ENCODE measurements at places on chromosomes 5 and 9.

- DNase-seq: no peak
Observed at GRCh38 chr5:68270399-68270975, 54.9 kb downstream of the PIK3R1 start.

GRCh38 chr9:84702471-84702870 lies 32.9 kb downstream of the NTRK2 start:
- no peak for DNase-seq

- DNase-seq: no peak
Observed at GRCh38 chr9:112891521-112891920, 845 bp upstream of the SLC46A2 start.

DNA sequence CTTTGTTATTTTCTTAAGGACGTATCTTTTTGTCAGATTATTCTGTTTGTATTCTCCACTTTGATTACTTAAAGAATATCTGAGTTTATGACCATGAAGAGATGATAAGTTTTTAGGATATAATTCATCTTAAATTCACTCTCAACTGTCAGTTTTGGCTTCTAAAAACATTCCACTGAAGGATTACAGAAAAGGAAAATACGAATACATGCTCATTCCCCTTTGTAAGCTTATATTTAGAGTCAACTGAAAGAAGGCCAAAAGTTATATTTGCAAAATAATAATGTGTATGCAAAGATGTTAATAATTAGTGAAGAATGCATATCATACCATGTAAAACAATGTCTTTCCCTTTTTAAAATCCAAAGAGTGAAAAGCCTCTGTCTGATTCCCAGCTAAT lies 52.5 kb downstream of the ZNF474 start:
- DNase-seq: no peak

- no peak for DNase-seq
Observed at GRCh38 chr9:129363216-129363873, 185.3 kb upstream of the IER5L start.
